ENCODE measurements at places on chromosomes 2 and 18.
A peak's percentile ranks its signal among the peaks of the same experiment; 100 is the strongest.

GRCh38 chr18:22983175-22983574 lies 50.0 kb downstream of the RBBP8 start:
- peaks cover 10% of the 10 kb centered on the region for H3K4me1 ChIP-seq
- H3K4me3 ChIP-seq = no peak overlapping the region
- DNase-seq = no peak
- H3K36me3 ChIP-seq = peaks cover 40% of the 10 kb centered on the region

- no peak overlapping the region for H3K4me3 ChIP-seq
- no peak overlapping the region for H3K27ac ChIP-seq
- peak; percentile 2 for DNase-seq
These were observed 3.3 kb downstream of the PDCD1 start for GRCh38 chr2:241855245-241855887.

GRCh38 chr2:190457256-190457655 lies 49.1 kb downstream of the MFSD6 start:
- H3K4me3 ChIP-seq = no peak overlapping the region
- H3K27ac ChIP-seq = no peak overlapping the region
- DNase-seq = no peak
- H3K36me3 ChIP-seq = peaks cover 23% of the 10 kb centered on the region
- no peaks in the 10 kb centered on the region for H3K27me3 ChIP-seq
- peaks cover 30% of the 10 kb centered on the region for H3K4me1 ChIP-seq

- H3K4me1 ChIP-seq = no peaks in the 10 kb centered on the region
- H3K36me3 ChIP-seq = no peaks in the 10 kb centered on the region
- no peak for DNase-seq
- H3K4me3 ChIP-seq = no peak overlapping the region
- no peaks in the 10 kb centered on the region for H3K27me3 ChIP-seq
These were observed 362.8 kb upstream of the HS6ST1 start for GRCh38 chr2:128681507-128681906.

GRCh38 chr18:9771261-9771976 lies 63.3 kb downstream of the RAB31 start:
- no peak overlapping the region for H3K4me3 ChIP-seq
- peaks cover 26% of the 10 kb centered on the region for H3K27me3 ChIP-seq
- H3K4me1 ChIP-seq = peaks cover 2% of the 10 kb centered on the region
- peak; percentile 73 for DNase-seq
- H3K36me3 ChIP-seq = no peaks in the 10 kb centered on the region
- H3K27ac ChIP-seq = no peak overlapping the region

- no peak overlapping the region for H3K4me3 ChIP-seq
- no peak overlapping the region for H3K27ac ChIP-seq
- no peaks in the 10 kb centered on the region for H3K36me3 ChIP-seq
- no peaks in the 10 kb centered on the region for H3K27me3 ChIP-seq
These were observed 157.1 kb upstream of the NCK2 start for GRCh38 chr2:105587637-105588036.

DNA sequence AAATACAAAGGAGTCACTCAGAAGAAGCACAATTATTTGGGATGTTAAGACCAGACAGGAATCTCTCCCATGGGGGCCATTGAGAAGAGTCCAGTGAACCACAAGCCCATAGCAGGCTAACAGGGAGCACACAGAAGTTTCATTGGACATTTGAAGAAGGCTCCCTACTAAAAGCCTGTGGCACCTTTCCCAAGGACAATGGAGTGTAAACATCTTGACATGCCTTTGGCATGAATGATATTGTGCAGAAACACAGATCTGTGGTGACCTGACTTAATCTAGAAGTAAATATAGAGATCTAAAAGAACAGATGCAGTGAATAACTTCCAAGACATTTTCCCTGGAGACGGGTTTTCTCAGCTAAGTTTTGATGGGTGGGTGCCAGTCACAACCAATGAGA lies 221.5 kb downstream of the EPHA4 start:
- no peak overlapping the region for H3K4me3 ChIP-seq
- H3K27me3 ChIP-seq = peaks cover 1% of the 10 kb centered on the region
- no peak for DNase-seq
- H3K36me3 ChIP-seq = no peaks in the 10 kb centered on the region

- peaks cover 6% of the 10 kb centered on the region for H3K27me3 ChIP-seq
- H3K4me1 ChIP-seq = no peaks in the 10 kb centered on the region
- DNase-seq = no peak
These were observed 220.2 kb upstream of the SIX2 start for GRCh38 chr2:45229411-45229810.

DNA sequence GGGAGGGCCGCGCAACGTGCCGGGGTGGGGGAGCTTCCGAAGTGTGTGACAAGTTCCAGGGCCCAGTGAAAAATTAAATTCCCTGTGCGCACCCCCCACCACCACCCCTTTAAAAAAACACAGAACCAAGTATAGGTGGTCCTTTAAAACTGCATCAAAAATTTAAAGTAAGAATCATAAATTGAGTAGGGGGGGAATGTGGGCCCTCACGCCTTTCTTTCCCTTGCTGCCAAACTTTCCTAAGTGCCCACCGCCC lies 2.5 kb downstream of the BCL11A start:
- H3K27ac ChIP-seq = no peak overlapping the region
- no peaks in the 10 kb centered on the region for H3K36me3 ChIP-seq
- DNase-seq = no peak
- peaks cover 36% of the 10 kb centered on the region for H3K4me1 ChIP-seq
- peak overlapping the region; percentile 42 for H3K4me3 ChIP-seq

- no peaks in the 10 kb centered on the region for H3K4me1 ChIP-seq
- H3K27ac ChIP-seq = no peak overlapping the region
- H3K4me3 ChIP-seq = no peak overlapping the region
- no peak for DNase-seq
These were observed 265.3 kb downstream of the PAX3 start for GRCh38 chr2:222033541-222033940.

DNA sequence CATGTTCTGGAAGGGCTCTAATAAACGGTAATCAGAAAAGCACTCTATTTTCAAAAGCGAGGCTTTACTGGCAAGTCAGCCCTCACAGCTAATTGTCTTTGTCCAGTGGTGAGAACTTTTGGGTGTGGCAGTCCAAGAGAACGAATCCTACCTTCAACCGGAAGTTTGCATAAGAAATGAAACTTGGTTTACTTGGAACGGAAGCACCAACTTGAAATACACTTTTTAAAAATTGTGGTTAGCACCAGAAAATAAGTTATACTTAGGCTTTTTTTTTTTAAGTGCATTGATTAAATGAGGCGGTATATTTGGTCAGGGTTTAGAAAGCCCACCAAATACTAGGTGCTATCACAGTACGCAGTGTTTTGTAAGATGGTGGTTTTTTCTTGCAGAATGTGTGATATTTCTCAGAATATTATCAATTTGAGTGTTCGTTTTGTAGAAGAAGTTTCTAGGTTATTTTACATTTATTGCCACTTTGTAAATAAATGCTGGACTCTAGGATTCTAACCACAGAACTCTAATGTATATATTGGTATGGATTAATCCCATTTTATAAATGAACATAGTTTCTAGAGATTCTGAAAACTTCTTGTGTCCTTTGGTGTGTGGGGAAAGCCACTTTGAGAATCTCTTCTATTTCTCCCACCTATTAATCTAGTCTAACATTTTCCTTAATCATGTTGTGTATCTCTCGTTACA lies 1.2 kb downstream of the MYL12A start:
- peak; percentile 23 for DNase-seq
- no peaks in the 10 kb centered on the region for H3K27me3 ChIP-seq
- peak overlapping the region; percentile 92 for H3K27ac ChIP-seq
- H3K4me3 ChIP-seq = peak overlapping the region; percentile 90
- peaks cover 19% of the 10 kb centered on the region for H3K36me3 ChIP-seq

GRCh38 chr2:177332026-177332991 lies 60.3 kb upstream of the AGPS start:
- H3K36me3 ChIP-seq = no peaks in the 10 kb centered on the region
- peak; percentile 58 for DNase-seq
- no peak overlapping the region for H3K4me3 ChIP-seq
- no peaks in the 10 kb centered on the region for H3K27me3 ChIP-seq
- H3K4me1 ChIP-seq = peaks cover 16% of the 10 kb centered on the region
- H3K27ac ChIP-seq = no peak overlapping the region

GRCh38 chr2:26616706-26617587 lies 24.2 kb downstream of the CIB4 start:
- no peak overlapping the region for H3K4me3 ChIP-seq
- H3K36me3 ChIP-seq = no peaks in the 10 kb centered on the region
- DNase-seq = no peak
- peaks cover 9% of the 10 kb centered on the region for H3K27me3 ChIP-seq
- H3K4me1 ChIP-seq = peaks cover 5% of the 10 kb centered on the region

DNA sequence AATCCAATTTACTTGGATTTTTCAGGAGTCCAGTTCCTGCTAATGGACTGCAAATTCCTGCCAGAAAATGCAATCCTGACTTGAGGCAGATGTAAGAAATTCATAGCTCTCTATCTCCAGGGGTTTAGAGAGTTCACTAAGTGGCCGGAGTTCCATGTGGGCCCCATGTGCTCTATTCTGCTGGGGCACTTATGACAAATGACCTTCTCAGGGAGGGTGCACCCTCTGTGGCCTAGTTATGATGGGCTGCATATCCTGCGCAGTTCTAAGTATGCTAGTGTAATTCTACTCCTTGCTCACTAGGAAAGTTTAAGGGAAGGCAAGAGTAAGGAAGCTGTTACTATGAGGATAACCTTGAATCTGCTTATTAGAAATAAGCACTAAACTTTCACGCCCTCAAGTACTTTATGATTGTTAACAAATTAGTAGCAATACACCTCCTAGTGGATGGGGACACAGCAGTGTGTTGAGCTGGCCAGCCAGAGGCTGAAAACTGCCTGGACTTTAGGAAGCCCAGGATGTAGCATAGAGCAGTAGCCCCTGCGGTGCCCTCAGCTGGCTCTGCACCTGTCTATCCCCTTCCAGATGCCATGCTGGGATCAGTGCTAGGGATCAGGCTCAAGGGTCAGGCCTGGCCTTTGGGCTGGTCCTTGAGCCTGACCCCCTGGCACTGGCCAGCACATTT lies 14.4 kb downstream of the SMYD1 start:
- no peak overlapping the region for H3K4me3 ChIP-seq
- H3K36me3 ChIP-seq = no peaks in the 10 kb centered on the region
- no peak for DNase-seq
- H3K4me1 ChIP-seq = no peaks in the 10 kb centered on the region

GRCh38 chr18:23171581-23172156 lies 36.4 kb downstream of the CABLES1 start:
- DNase-seq = no peak
- no peak overlapping the region for H3K27ac ChIP-seq
- no peaks in the 10 kb centered on the region for H3K36me3 ChIP-seq
- no peak overlapping the region for H3K4me3 ChIP-seq

GRCh38 chr18:79524181-79525078 lies 128.7 kb downstream of the NFATC1 start:
- no peaks in the 10 kb centered on the region for H3K27me3 ChIP-seq
- peaks cover 33% of the 10 kb centered on the region for H3K36me3 ChIP-seq
- peak overlapping the region; percentile 83 for H3K4me3 ChIP-seq
- DNase-seq = peak; percentile 57
- peaks cover 71% of the 10 kb centered on the region for H3K4me1 ChIP-seq
- H3K27ac ChIP-seq = peak overlapping the region; percentile 100

- H3K4me3 ChIP-seq = no peak overlapping the region
- peaks cover 33% of the 10 kb centered on the region for H3K4me1 ChIP-seq
- H3K36me3 ChIP-seq = peaks cover 30% of the 10 kb centered on the region
- no peak overlapping the region for H3K27ac ChIP-seq
- no peaks in the 10 kb centered on the region for H3K27me3 ChIP-seq
- DNase-seq = no peak
These were observed 171.3 kb downstream of the THADA start for GRCh38 chr2:43424262-43425207.

DNA sequence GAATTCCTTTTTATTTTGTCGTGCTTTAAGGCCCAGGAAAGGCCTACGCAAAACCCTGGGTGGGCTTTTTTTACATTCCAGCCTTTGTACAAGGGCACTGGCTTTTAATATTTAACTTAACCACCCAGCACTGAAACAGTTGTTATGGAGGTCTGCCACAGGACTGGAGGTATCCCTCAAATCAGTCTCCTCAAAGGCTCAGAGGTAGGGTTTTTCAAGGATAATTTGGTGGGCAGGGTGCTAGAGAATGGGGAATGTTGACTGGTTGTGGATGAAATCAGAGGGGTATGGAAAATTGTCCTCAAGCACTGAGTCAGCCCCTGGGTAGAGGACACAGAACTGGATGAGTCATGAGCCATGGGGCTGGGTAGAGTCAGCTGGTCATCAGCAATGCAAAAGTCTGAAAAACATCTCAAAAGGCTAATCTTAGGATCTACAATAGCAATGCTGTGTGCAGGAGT lies 443.1 kb downstream of the THSD7B start:
- no peak overlapping the region for H3K27ac ChIP-seq
- no peak overlapping the region for H3K4me3 ChIP-seq
- no peaks in the 10 kb centered on the region for H3K27me3 ChIP-seq
- H3K4me1 ChIP-seq = no peaks in the 10 kb centered on the region
- no peak for DNase-seq
- H3K36me3 ChIP-seq = no peaks in the 10 kb centered on the region

DNA sequence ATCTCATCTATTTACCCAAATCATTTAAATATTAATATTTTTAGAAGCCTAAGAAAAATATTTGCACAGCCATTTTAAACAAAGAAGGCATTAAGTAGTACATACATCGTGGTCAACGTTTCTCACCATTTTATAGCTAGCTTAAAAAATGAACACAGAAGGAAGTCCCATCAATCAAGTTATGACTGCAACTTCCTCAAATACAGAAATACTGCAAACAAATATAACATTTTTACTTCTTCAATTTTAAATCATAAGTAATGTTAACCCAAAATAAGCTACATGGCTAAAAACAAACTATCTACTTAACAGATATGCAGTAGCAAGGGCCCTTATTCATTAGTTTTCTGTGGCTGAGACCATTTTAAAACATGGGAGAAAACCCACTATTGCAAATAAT lies 30.6 kb downstream of the ITSN2 start:
- no peak overlapping the region for H3K27ac ChIP-seq
- H3K4me1 ChIP-seq = peaks cover 36% of the 10 kb centered on the region
- DNase-seq = no peak
- H3K36me3 ChIP-seq = no peaks in the 10 kb centered on the region
- no peaks in the 10 kb centered on the region for H3K27me3 ChIP-seq

GRCh38 chr2:97931118-97931857 lies 64.5 kb downstream of the TMEM131 start:
- no peaks in the 10 kb centered on the region for H3K27me3 ChIP-seq
- no peak overlapping the region for H3K4me3 ChIP-seq
- H3K36me3 ChIP-seq = peaks cover 5% of the 10 kb centered on the region
- DNase-seq = no peak
- H3K4me1 ChIP-seq = peaks cover 43% of the 10 kb centered on the region

GRCh38 chr2:164960159-164960558 lies 4.8 kb upstream of the SLC38A11 start:
- peaks cover 3% of the 10 kb centered on the region for H3K27me3 ChIP-seq
- DNase-seq = no peak
- no peak overlapping the region for H3K4me3 ChIP-seq
- peaks cover 2% of the 10 kb centered on the region for H3K4me1 ChIP-seq
- H3K27ac ChIP-seq = no peak overlapping the region
- H3K36me3 ChIP-seq = no peaks in the 10 kb centered on the region

- peaks cover 4% of the 10 kb centered on the region for H3K4me1 ChIP-seq
- no peak overlapping the region for H3K4me3 ChIP-seq
- no peaks in the 10 kb centered on the region for H3K27me3 ChIP-seq
- no peak overlapping the region for H3K27ac ChIP-seq
- DNase-seq = no peak
- no peaks in the 10 kb centered on the region for H3K36me3 ChIP-seq
These were observed 10.8 kb downstream of the INPP1 start for GRCh38 chr2:190354003-190354690.

GRCh38 chr2:227252831-227253230 lies 72.2 kb upstream of the MFF start:
- no peak overlapping the region for H3K4me3 ChIP-seq
- no peaks in the 10 kb centered on the region for H3K4me1 ChIP-seq
- H3K27me3 ChIP-seq = no peaks in the 10 kb centered on the region
- DNase-seq = no peak
